ENCODE measurements at places on chromosomes 2 and 18.

DNA sequence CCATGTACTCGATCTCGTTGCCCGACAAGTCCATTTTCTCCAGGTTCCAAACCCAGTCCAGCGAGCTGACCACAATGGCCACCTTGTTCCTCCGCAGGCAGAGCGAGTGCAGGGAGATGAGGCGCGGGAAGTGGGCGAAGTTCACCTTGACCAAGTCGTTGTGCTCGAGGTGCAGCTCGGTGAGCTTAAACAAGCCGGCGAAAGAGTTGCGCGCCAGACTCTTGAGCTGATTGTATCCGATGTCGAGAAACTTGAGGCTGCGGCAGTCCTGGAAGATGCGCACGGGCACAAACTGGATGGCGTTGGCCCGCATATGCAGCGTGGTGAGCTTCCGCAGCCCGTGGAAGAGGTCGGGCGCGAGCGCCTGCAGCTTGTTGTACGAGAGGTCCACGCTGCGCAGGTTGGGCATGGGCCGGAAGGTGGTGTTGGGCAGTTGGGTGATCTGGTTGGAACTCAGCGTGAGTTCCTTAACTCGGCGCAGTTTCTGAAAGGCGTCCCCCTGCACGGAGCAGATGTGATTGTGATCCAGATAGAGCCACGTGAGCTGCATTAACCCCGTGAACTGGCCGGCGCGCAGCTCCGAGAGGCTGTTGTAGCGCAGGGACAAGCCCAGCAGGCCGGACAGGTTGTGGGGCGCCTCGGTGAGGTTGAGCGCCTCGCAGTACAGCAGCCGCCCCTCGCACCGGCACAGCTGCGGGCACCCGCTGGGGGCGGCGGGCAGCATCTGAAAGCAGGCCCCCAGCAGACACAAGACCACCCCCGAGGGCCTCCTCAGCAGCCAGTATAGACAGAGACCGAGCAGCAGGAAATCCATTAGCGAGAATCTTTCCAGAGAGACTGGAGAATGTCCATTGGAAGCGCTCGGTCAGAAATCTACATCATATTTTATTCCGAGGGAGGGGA, 1.3 kb downstream of the LRRTM1 start:
- no peak for DNase-seq

DNA sequence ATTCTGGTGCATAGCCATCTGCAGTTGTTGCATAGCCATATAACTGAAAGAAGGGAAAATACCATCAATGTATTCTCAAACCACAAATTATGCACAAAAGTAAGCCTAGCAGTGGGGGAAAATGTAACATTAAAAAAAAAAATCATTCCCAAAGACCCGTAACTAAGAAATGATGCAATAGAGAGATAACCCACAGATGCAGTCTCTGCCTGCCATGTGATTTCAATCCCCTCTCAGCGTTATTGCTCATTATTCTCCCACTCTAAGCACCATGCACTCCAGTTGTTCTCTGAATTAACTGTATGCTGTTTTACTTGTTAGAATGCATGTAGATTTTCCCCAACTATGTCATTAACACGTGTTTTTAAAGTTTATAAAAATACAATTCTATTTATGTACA, 14.1 kb downstream of the DSC1 start:
- DNase-seq, result no peak

- DNase-seq, result no peak
Measured at GRCh38 chr2:208798698-208799097, 392.1 kb downstream of the PTH2R start.

- DNase-seq, result no peak
Measured at GRCh38 chr2:200367155-200367554, 60.7 kb downstream of the SPATS2L start.

DNA sequence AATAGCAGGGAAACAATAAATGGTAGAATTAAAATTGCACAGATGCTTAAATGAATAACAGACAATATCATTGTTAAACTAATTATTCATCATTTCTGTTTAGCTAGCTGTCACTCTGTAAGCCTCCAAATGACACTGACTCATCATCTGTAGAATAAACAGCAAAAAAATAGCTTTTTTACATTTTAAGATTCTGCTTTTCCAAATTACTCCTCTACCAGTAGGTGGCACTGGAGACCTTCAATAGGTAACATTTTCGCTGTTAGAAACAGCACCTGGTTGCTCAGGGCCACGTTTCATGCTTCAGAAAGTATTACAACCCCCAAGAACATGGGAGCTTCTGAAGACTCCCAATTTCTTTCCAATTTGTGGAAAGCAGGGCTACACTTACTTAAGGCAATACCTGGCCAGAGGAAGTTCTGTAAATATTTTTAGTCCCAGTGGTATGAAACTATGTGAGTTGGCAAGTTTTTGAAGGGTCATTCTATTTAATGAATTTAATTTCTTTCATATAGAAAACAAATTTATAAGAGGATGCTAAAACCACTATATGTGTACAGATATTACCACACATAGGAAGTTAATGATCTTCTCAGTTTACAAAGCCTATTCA, 45.4 kb downstream of the TTN start:
- peak; percentile 70 for DNase-seq

GRCh38 chr2:69333352-69333751, 53.7 kb downstream of the GFPT1 start:
- no peak for DNase-seq

DNA sequence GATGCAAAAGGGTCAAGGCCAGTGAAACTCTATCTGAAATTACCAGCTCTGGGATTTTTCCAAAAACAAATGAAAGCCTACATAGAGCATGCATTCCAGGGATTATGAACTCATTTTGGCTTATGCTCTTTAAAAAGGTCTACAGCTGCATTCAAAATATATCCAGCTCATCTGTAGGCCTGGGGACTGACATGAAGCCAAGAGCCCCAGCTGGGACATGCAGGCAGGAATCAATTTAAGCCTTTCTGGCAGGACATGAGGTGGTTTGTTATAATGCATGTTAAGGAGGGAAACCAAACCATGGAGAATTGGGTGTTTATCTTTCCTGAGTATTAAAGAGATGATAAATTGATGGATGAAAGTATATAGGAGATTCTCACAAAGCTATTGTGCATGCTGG, 164.5 kb downstream of the RBM43 start:
- no peak for DNase-seq

GRCh38 chr18:48330016-48330991, 78.9 kb downstream of the ZBTB7C start:
- no peak for DNase-seq

GRCh38 chr2:19329445-19329844, 29.0 kb downstream of the OSR1 start:
- DNase-seq, result no peak

GRCh38 chr2:235774153-235774870, 280.5 kb downstream of the AGAP1 start:
- no peak for DNase-seq

- DNase-seq, result no peak
Measured at GRCh38 chr2:235520787-235521186, 26.9 kb downstream of the AGAP1 start.

- DNase-seq, result no peak
Measured at GRCh38 chr2:177873915-177874314, 198.7 kb downstream of the PDE11A start.

- no peak for DNase-seq
Measured at GRCh38 chr2:226123300-226123699, 676.3 kb downstream of the IRS1 start.

DNA sequence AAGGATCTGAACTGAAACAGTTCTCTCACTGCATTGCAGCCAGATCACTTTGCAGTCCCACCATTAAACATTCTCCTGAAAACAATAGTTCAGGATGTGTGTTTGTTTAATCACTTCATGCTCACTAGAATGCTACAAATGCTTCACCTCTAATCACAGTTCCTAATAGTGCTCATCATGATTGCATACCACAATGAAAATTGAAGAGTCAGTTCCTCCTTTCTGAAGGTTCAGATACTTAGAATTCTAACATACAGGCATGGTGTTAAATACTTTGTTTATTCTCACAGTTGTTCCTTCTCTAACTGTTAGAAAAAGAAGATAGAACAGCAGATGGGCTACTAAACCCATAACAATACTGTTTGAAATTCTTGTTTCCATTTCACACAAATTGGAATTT, 622.3 kb upstream of the ACVR2A start:
- no peak for DNase-seq

GRCh38 chr2:239811111-239811781, 213.9 kb downstream of the NDUFA10 start:
- no peak for DNase-seq

DNA sequence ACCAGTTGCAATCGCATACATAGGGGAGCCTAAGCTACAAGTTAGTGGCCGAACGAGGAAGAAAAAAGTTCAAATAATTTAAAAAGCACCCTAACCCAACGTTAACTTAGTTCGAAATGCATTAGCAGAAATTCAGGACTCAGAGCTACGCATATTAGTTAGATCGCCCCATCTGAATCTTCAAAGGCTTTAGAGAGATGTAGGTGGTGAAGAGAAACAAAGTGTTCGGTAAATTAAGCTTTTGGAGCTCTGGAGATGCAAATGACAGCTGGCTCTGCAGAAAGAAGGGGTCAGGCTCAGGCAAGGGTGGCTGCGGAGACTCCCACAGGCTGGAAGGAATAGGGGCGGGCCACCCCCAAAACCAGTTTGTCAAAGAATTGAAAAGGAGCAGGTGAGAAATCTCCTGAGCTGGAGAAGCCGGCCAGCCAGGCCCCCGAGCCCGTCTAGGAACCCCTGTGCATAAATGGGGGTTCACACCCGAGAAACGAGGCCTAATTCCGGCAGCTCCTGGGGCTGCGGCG, 621 bp downstream of the TXNL1 start:
- no peak for DNase-seq

GRCh38 chr18:34730774-34731173, 20.7 kb downstream of the DTNA start:
- DNase-seq, result no peak

- DNase-seq, result peak; percentile 99
Measured at GRCh38 chr2:112869258-112869842, 32.8 kb upstream of the IL1B start.

DNA sequence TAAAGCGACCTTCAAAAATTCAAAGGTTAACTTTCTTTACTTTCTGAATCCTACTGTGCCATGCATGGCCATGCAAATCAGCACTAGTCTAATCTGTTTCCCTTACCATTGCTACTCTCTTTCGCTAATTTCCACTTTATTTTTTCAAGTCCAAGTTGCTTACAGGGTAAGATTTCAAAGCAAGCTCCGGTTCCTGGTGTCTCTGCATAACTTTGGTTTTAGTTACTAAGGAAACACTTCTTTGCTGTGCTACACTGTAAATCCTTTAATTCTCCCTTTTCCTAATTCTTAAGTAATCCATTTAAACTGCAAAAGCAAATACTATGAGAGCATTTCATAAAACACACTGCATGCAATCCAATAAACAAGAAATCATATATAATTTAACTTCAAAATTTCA, 383.5 kb upstream of the LYPD1 start:
- no peak for DNase-seq

- no peak for DNase-seq
Measured at GRCh38 chr18:54916507-54916906, 42.8 kb downstream of the CCDC68 start.

- no peak for DNase-seq
Measured at GRCh38 chr2:47950340-47951301, 44.3 kb upstream of the FBXO11 start.

Measured in COR-L47 (cell line).